ENCODE measurements at places on chromosomes 16 and 17.

DNA sequence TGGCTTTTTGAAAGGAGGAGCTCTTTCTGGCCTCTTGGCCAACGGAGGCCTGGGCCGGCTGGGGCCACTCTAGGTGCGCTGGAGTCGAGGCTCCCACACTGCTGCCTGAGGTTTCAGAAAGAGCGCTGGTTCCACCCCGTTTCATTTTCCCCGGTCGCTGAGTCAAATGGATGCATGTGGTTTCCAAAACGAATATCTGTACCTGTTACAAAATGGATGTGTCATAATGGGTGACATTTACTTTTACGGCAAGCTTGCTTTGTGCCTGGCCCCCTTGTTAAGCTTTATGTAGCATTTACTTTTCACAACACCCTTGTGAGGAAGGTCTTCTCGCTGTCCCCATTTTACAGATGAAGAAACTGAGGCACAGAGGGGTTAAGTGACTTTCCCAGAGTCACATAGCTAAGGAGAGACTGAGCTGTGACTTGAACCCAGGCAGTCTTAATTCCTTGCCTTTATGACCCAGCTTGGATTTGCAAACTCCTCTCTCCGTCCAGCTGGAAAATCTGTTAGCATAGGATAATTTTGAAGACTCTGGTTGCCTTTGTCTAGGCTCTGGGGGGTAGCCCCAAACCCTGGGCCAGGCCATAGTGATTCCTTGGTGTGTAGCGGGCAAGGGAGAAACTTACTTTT, 10.6 kb downstream of the KSR1 start:
- DNase-seq: no peak

- DNase-seq: no peak
These were observed 10.3 kb upstream of the PVALEF start for GRCh38 chr17:81154961-81155360.

DNA sequence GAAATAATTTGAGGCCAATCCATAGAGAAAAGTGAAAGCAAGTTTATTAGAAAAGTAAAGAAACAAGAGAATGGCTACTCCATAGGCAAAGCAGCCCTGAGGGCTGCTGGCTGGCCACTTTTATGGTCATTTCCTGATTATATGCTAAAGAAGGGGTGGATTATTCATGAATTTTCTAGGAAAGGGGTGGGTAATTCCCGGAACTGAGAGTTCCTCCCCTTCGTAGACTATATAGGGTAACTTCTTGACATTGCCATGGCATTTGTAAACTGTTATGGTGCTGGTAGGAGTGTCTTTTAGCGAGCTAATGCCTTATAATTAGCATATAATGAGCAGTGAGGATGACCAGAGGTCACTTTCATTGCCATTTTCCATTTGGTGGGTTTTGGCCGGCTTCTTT, 4.4 kb downstream of the DHRS7B start:
- DNase-seq: no peak

DNA sequence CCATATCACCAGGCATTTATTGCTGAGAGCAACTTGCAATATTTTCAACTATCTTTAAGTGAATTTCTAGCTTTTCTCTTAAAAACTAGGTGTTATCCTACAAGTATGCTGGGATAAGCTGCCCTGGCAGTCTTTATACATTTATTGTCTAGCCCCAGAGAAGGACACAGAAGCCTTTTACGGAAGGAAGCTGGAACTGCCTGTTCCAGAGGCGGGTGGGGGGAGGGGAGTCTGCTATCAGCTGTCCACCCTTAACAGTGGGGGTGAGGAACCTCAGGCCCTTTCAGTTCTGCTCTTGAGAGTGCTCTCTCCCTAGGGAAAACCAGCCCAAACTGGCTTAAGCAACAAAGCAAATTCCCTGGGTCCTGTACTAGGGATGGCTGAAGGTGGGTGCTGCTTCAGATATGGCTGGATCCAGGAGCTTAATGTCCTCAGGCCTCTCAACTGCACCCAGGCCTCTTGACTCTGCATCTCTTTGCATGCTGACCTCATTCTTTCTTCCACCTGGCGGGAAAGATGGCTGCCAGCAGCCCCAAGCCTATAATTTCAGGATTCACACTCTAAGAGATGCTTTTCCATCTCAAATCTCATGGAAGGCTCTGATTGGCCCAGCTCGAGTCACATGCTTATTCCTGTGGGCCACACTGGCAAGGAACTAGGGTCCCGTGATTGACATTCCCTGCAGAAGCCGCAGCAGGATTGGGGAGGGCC, 16.6 kb downstream of the NAGPA start:
- no peak for DNase-seq

DNA sequence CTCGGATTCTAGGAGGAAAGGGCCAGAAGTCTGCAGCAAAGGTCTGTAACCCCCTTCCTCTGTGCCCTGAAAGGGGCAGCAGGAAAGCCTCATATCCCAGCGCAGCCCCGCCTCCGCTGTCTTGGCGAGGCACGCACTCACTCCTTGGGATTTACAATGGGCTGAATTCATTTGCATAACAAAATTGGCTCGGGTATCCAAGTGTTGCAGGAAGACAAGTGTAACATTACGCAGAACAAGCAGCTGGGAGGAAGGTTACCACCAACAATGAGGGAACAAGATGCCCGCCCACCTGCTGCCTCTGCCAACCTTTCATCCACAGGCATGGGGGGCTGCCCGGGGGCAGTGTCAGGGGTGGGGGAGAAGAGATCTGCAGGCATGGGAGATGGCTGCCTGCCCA, 130.4 kb downstream of the MRM1 start:
- DNase-seq: no peak

GRCh38 chr16:11561454-11561805, 25.3 kb downstream of the LITAF start:
- no peak for DNase-seq

DNA sequence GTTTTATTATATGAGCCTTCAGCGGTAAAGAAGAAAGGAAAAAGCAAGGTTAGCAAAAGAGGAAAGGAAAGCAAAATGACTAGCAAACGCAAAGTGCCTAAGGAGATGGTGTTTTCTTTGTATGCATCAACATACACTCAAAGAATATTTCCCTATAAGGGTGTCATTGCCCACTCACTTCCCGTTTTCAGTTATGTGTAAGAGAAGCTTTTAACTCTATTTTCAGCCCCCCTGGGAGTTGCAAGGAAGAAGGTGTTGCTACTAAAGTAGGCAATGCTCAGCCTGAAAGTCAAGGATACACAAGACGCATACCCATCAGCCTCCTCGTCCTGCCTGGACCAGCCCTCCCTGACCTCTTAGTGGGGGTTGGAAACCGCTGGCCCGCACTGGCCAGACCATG, 267.7 kb upstream of the ZFHX3 start:
- DNase-seq: no peak

GRCh38 chr16:89742948-89743347, 21.6 kb downstream of the ZNF276 start:
- no peak for DNase-seq

- no peak for DNase-seq
These were observed 8.8 kb downstream of the CDK5R1 start for GRCh38 chr17:32495359-32496231.

DNA sequence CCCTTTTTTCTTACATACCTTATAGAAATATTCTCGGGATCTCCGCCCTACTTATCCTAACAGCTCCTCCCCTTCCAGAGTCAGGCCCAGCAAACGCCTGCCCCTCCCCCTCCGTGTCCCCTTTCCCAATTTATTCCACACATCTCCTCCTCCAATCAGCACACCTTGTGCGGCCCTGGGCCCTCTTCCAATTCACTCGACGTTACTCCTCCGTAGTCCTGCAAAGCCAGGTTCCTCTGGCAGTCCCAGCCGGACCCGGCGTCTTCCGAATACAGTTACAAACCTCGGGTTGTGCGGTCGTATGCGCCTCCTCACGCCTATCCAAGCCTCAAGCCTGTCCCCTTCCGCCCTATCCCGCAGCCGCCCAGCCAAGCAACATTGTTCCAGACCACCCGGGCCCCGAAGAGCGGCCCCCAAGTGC, 677 bp downstream of the CBX1 start:
- DNase-seq: no peak

GRCh38 chr16:69363281-69363717, 11.7 kb upstream of the TMED6 start:
- no peak for DNase-seq

GRCh38 chr17:6525731-6526130, 30.6 kb downstream of the PITPNM3 start:
- DNase-seq: no peak

DNA sequence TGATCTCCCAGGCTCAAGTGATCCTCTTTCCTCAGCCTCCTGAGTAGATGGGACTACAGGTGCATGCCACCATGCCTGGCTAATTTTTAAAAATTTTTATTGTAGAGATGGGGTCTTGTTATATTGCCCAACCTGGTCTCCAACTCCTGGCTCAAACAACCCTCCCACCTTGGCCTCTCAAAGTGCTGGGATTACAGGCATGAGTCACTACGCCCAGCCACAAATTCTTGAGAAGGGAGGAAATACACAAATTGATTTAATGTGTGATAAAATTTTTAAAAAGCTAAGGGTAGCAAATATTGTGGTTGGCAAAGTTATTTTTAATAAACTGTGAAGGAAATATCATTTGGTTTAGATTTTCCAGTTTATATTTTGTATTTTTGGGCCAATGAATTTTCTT, 9.6 kb downstream of the ITGAD start:
- DNase-seq: no peak

DNA sequence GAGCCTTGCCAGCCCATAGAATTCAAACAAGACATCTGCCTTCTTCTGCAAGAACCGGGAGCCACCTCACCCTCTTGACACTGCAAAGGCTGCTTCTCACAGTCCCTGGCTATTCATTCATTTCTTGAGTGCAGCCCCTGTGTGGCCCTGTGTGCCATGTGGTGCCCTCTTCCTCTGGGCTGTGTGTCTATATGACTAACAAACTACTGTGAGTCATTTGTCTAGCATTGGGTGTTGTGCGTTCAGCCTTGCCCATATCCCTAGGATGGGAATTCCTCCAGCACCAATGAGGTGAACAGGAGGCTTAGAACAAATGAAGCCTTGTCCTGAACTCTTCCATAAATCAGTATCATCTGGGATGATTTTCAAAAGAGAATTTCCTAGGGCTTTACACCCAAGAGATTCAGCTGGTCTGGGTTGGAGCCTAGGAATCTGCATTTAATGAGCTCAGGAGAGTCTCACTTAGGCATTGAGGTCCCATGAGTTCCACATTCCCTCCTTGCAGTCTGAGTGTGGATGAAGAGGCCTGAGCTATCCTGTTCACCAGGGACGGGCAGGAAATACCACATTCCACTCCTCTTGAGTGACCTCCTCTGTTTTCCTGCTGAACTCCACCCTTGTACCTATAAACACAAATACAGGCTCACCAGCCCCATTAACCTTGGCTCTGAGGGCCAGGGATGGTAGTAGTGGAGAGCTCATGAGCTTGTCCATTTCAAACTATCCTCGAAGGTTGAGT, 308.7 kb upstream of the N4BP1 start:
- DNase-seq: no peak

- DNase-seq: no peak
These were observed 13.4 kb downstream of the MYO1D start for GRCh38 chr17:32863559-32863958.

DNA sequence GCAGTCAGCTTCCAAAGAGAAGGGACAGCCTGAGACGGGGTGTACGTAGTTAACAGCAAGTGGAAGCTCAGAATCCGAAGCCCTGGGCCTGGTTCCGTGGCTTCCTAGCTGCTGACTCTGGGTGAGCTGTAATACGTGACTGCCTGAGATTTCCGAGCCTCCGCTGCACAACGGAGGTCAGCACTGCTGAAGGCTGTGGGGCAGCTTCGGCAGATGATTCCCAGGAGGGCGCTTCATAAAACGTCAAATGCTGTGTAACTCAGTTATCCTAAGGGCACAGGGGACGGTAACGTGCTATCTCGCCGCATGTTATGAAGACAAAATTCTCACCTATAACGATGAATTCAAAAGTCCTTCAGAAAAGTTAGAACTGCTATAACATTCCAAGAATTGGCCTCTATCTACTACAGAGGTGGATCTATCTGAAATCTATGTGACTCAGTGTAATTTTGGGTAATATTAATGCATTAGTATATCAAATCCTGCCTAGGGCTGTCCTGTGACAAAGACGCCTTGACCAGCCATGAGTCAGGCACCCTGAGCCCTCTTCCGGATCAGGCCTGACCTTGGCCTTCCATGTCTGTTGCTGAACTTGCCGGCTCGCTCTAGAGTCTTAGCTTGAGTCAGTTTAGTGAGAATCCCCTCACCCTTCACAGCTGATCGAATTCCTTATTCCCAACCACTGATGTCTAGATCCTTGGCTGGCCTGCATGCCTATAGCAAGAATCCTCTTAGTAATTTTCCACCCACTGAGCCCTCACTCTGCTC, 43.5 kb downstream of the MARF1 start:
- DNase-seq: no peak

DNA sequence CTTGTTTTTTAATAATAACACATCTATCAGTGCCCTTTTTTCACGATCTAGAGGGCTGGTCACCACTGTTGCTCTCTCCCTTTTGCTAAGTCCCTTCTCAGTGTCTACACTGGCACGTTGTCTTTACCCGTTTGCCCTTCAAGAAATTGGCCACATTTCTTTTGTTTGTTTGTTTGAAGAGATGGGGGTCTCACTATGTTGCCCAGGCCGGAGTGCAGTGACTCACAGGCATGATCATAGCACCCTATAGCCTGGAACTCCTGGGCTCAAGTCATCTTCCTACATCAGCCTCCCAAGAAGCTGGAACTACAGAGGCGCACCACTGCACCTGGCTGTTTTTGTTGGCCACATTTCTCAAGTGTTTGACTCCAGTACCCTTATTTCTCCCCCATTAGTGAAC, 138.0 kb upstream of the AXIN2 start:
- DNase-seq: no peak

- DNase-seq: no peak
These were observed 15.0 kb upstream of the MT4 start for GRCh38 chr16:56549744-56550385.

DNA sequence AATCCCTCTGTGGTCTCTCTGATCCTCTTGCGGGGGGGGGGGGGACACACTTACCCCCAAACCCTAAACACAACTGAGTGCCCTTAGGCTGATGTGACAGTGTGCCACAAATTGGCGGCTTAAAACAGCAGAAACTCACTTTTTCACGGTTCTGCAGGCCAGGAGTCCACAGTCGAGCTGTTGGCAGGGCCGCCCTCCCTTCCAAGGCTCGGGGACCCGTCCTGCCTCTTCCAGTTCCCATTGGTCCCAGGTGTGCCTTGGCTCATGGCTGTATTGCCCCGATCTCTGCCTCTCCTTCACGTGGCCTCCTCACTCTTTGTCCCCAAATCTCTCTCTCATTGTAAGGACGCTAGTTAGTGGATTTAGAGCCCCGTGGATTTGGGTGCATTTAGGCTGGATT, 199.9 kb upstream of the CIBAR2 start:
- DNase-seq: no peak
